ENCODE measurements at places on chromosomes 4 and X. TPM values are rescaled to one million over a fixed set of nuclear protein-coding genes. Genes with fewer than 3 reads are reported as not detected.

Gene SFRP2
- total RNA-seq: 0.38 TPM

- H3K4me3 ChIP-seq: no peak overlapping the region
- H3K4me1 ChIP-seq: no peaks in the 10 kb centered on the region
- H3K36me3 ChIP-seq: peaks cover 4% of the 10 kb centered on the region
- H3K27ac ChIP-seq: no peak overlapping the region
Measured at GRCh38 chr4:124691801-124692200, 20.7 kb downstream of the ANKRD50 start.

Gene NKX6-1
- total RNA-seq: not detected

- DNase-seq: peak; percentile 20
- H3K4me1 ChIP-seq: peaks cover 3% of the 10 kb centered on the region
- H3K4me3 ChIP-seq: no peak overlapping the region
- H3K27me3 ChIP-seq: no peaks in the 10 kb centered on the region
- H3K36me3 ChIP-seq: no peaks in the 10 kb centered on the region
Measured at GRCh38 chrX:39984191-39984956, 113.4 kb downstream of the BCOR start.

DNA sequence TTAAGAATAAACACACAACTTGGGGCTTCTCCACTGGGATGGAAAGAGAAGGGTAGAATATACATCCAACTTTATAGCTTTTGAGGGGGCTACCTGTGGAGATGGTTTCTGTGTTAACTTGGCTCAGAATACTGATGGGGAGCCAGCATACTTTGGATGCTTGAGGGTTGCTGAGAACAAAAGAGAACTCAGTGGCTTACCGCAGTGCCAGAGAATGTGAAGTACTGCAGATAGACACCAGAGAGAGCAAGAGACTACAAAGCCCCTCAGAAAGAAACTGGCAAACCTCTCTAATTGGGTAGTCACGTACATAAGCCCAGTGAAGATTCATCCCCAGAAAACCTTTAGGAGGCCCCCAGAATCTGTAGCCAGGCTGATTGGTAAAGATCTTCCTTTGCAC lies 214.4 kb downstream of the DCHS2 start:
- H3K27me3 ChIP-seq: no peaks in the 10 kb centered on the region
- DNase-seq: no peak
- H3K4me3 ChIP-seq: no peak overlapping the region
- H3K36me3 ChIP-seq: no peaks in the 10 kb centered on the region
- no peaks in the 10 kb centered on the region for H3K4me1 ChIP-seq

Gene VCX
- 9.0 TPM for total RNA-seq

Gene HTR2C
- 0.04 TPM for total RNA-seq

Gene ALB
- total RNA-seq: 24.2 TPM

Gene KLKB1
- not detected for total RNA-seq

GRCh38 chrX:152024710-152025109 lies 50.2 kb upstream of the GABRE start:
- H3K27me3 ChIP-seq: no peaks in the 10 kb centered on the region
- H3K4me3 ChIP-seq: no peak overlapping the region
- H3K36me3 ChIP-seq: no peaks in the 10 kb centered on the region
- H3K27ac ChIP-seq: no peak overlapping the region

Gene CLNK
- total RNA-seq: not detected

GRCh38 chr4:153759407-153760316 lies at the start of gene RNF175:
TSS of gene RNF175 (minus strand) at chr4:153760024. CDS start at chr4:153759862, 162 bp downstream.
- DNase-seq: peak; percentile 35
- H3K4me1 ChIP-seq: no peaks in the 10 kb centered on the region
- H3K27ac ChIP-seq: no peak within 1 kb of the TSS
- no peaks in the 10 kb centered on the region for H3K36me3 ChIP-seq
- H3K4me3 ChIP-seq: no peak within 1 kb of the TSS

DNA sequence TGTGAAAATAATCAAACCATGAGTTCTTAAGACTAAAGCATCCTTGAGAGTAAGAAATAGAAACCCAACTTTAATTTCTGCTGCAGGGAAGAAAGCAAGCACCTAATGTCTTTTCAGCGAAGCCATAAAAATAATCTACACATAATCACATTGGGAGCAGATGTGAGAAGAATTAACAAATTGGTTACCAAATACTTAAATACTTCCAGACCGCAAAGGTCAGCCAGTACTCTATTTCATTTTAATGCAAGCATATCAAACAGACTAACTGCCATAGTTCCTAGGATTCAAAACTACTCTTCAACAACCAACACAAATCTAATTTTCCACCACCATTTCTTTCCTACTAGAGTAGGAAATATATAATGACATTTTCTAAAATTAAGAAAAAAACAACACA lies 144.8 kb upstream of the SLIT2 start:
- H3K4me3 ChIP-seq: no peak overlapping the region
- no peaks in the 10 kb centered on the region for H3K4me1 ChIP-seq
- no peak for DNase-seq
- H3K36me3 ChIP-seq: no peaks in the 10 kb centered on the region
- no peak overlapping the region for H3K27ac ChIP-seq

DNA sequence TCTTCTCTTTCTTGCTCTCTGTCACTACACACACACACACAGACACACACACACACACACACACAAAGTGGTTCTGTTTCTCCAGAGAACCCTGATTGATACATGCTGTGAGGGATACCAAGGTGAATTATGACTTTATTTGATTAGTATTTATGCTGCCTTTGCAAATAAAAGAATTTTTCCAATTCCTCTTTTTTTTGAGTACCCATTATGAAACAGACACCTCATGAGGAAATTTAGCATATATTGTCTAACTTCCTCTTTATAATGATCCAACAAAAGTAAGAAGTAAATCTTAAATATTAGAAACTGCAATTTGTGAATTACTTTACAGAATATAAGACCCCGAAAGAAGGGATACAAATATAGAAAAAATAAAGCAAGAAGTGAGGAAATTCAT lies 14.3 kb upstream of the RAB28 start:
- H3K4me3 ChIP-seq: no peak overlapping the region
- H3K4me1 ChIP-seq: no peaks in the 10 kb centered on the region
- no peak overlapping the region for H3K27ac ChIP-seq
- peaks cover 4% of the 10 kb centered on the region for H3K27me3 ChIP-seq
- DNase-seq: no peak

Gene NSUN7
- not detected for total RNA-seq

DNA sequence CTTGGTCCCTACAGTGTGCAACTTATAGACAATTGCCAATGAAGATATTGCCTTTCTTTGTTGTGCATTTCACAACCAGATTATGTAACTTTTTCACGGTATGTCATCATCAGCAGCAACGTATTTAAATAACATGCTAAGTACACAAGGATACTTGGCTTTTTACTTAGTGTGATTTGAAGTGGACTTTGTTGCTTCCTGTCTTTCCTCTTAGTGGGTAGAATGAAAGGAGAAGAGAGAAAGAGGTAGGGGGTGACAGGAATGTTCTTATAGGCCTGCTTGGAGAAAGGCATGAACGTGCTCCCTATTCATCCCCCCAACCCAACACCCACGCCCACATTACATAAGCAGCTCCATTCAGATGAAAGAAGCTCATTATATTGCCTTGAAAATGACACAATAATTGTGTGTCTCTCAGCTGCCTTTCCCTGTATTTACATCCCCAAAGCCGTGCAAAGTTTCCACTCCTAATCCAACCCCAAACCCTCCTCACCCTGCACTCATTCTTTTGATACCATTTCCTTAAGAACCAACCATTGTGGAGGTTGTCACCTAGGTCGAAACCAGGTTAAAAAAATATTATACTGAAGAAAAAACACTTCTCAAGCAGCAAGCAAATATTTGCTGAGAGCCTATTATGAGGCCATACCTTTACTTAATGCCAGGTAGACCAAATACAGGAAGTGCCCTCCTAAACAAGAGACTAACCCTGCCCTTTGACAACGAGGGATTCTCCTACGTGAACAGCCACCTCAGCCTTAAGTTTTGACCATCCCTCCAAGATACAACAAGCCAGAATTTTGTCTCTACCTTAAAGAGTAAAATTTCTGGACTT lies 25.2 kb upstream of the GK start:
- H3K27me3 ChIP-seq: no peaks in the 10 kb centered on the region
- no peak overlapping the region for H3K27ac ChIP-seq
- H3K4me3 ChIP-seq: no peak overlapping the region
- no peak for DNase-seq

GRCh38 chr4:153747406-153747955 lies 12.3 kb downstream of the RNF175 start:
- H3K36me3 ChIP-seq: no peaks in the 10 kb centered on the region
- no peaks in the 10 kb centered on the region for H3K27me3 ChIP-seq
- H3K4me1 ChIP-seq: no peaks in the 10 kb centered on the region

- H3K4me1 ChIP-seq: peaks cover 12% of the 10 kb centered on the region
- DNase-seq: no peak
- no peak overlapping the region for H3K4me3 ChIP-seq
- peaks cover 4% of the 10 kb centered on the region for H3K27me3 ChIP-seq
- no peaks in the 10 kb centered on the region for H3K36me3 ChIP-seq
- H3K27ac ChIP-seq: no peak overlapping the region
Measured at GRCh38 chr4:4663028-4663427, 121.2 kb upstream of the STX18 start.

Gene DSPP
- total RNA-seq: not detected

GRCh38 chr4:181331214-181331613 lies 912.0 kb upstream of the TENM3 start:
- H3K4me3 ChIP-seq: no peak overlapping the region
- no peaks in the 10 kb centered on the region for H3K36me3 ChIP-seq
- DNase-seq: no peak
- no peaks in the 10 kb centered on the region for H3K27me3 ChIP-seq

DNA sequence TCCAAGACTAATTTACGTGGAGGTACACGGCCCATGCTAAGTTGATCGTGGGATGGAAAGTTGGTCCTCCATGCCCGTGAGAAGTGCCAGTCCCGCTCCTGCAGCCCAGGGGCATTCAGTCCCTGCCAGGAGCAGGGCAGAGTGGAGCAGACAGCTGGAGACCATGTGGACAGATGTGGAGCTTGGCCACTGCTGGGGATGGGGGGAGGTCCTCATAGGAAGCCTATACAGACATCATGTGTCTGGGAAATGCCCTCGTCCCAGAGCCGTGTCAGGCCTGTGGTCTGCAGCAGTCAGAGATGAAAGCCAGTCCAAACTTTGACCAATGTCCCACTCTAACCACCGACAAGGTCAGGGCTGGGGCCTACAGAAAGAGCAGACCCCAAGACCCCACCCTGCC lies 118.4 kb downstream of the CPZ start:
- H3K4me3 ChIP-seq: no peak overlapping the region
- no peak overlapping the region for H3K27ac ChIP-seq
- no peaks in the 10 kb centered on the region for H3K36me3 ChIP-seq
- DNase-seq: no peak
- H3K27me3 ChIP-seq: peaks cover 11% of the 10 kb centered on the region

DNA sequence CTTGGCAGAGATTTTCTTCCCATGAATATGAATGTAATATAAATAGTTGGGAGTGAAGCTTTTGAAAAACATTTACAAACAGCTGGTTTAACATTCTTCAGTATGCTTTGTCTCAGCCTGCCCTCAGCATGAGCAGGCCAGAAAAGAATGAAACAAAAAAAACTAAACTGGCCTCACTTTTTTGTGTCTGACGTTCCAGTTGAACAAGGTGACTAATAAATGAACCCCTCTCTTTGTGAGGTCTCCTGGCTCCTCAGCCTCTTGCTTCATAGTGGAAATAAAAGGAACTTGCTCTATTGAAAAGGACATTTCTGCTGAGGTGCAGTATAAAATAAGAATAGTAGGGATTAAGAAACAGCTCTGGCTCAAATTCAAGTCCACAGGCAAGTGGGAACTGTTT lies 9.4 kb downstream of the CHST7 start:
- DNase-seq: no peak
- H3K4me1 ChIP-seq: no peaks in the 10 kb centered on the region
- no peak overlapping the region for H3K4me3 ChIP-seq

GRCh38 chr4:128635141-128635954 lies 174.2 kb upstream of the JADE1 start:
- peaks cover 13% of the 10 kb centered on the region for H3K4me1 ChIP-seq
- H3K36me3 ChIP-seq: no peaks in the 10 kb centered on the region
- no peak overlapping the region for H3K27ac ChIP-seq
- no peaks in the 10 kb centered on the region for H3K27me3 ChIP-seq
- H3K4me3 ChIP-seq: peak overlapping the region; percentile 8

Gene MAGEA8
- 2.2 TPM for total RNA-seq

Gene NAP1L2
- total RNA-seq: not detected

Gene KLHL34
- not detected for total RNA-seq

Gene NIPAL1
- total RNA-seq: 0.72 TPM

Gene SULT1B1
- total RNA-seq: not detected

Gene MAPK10
- total RNA-seq: 0.53 TPM

Gene CT45A2
- total RNA-seq: 8.1 TPM

Gene LRP2BP
- 0.42 TPM for total RNA-seq

GRCh38 chr4:30720661-30721184 lies 554 bp downstream of the PCDH7 start:
- H3K27me3 ChIP-seq: no peaks in the 10 kb centered on the region
- no peaks in the 10 kb centered on the region for H3K36me3 ChIP-seq
- no peaks in the 10 kb centered on the region for H3K4me1 ChIP-seq

- no peaks in the 10 kb centered on the region for H3K36me3 ChIP-seq
- H3K27ac ChIP-seq: no peak overlapping the region
- no peaks in the 10 kb centered on the region for H3K27me3 ChIP-seq
- no peaks in the 10 kb centered on the region for H3K4me1 ChIP-seq
- H3K4me3 ChIP-seq: no peak overlapping the region
Measured at GRCh38 chrX:139967300-139967699, 2.0 kb upstream of the CXorf66 start.

- H3K4me3 ChIP-seq: no peak overlapping the region
- peak overlapping the region; percentile 67 for H3K27ac ChIP-seq
- no peaks in the 10 kb centered on the region for H3K27me3 ChIP-seq
Measured at GRCh38 chr4:40192114-40193015, 4.5 kb upstream of the RHOH start.

Gene MAGEC2
- total RNA-seq: 57.4 TPM

- no peaks in the 10 kb centered on the region for H3K4me1 ChIP-seq
- no peak overlapping the region for H3K4me3 ChIP-seq
- no peaks in the 10 kb centered on the region for H3K27me3 ChIP-seq
- no peak for DNase-seq
- no peaks in the 10 kb centered on the region for H3K36me3 ChIP-seq
- H3K27ac ChIP-seq: no peak overlapping the region
Measured at GRCh38 chr4:123233136-123233768, 163.3 kb upstream of the SPRY1 start.

DNA sequence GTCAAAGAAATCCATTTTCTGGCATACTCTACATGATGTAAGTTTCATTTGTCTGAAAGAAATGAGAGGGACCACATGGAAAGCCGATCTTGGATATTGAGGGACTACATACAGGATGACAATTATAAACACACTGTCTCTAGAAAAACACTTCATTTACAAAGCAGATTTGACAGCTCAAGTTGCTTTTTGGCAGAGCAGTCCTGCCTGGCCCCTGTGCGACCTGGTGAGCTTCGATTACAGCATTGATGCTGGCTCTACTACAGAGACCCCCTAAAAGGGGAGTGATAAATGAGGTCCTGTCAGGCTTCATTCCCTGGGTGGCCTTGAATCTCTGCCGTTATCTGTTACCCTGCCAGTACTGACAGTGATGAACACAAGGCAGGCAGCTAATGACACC lies 215.2 kb upstream of the NOCT start:
- no peaks in the 10 kb centered on the region for H3K4me1 ChIP-seq
- no peak overlapping the region for H3K27ac ChIP-seq
- DNase-seq: no peak
- H3K27me3 ChIP-seq: no peaks in the 10 kb centered on the region
- no peak overlapping the region for H3K4me3 ChIP-seq
